ENCODE measurements at places on chromosomes 3 and 15. TPM values are rescaled to one million over a fixed set of nuclear protein-coding genes. Genes with fewer than 3 reads are reported as not detected.

Gene HCLS1
- total RNA-seq: 28.6 TPM

Gene LRRIQ4
- total RNA-seq: not detected

Gene WDR72
- total RNA-seq: not detected

Gene PTH1R
- not detected for total RNA-seq

Gene SYNPR
- not detected for total RNA-seq

DNA sequence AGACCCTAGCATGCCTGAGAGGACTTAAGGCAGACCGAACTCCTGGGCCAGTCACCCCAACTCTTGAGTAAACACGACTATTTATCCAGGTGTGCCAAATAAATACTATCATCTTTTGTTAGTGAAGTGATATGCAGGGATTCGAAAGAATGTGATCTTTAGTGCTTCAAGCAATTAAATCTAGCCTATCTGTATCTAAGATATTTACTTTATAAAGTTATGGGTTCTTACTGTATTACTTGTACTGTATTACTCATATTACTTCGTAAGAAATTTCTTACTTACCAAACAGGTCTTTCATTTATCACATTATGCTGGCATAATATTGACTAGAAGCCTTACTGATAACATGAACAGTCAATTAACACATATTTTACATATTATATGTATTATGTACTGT is 211.6 kb upstream of the NECTIN3 start:
- H3K4me3 ChIP-seq: no peak overlapping the region
- no peak overlapping the region for H3K27ac ChIP-seq
- no peaks in the 10 kb centered on the region for H3K36me3 ChIP-seq
- H3K27me3 ChIP-seq: no peaks in the 10 kb centered on the region
- no peak for DNase-seq
- H3K4me1 ChIP-seq: no peaks in the 10 kb centered on the region

DNA sequence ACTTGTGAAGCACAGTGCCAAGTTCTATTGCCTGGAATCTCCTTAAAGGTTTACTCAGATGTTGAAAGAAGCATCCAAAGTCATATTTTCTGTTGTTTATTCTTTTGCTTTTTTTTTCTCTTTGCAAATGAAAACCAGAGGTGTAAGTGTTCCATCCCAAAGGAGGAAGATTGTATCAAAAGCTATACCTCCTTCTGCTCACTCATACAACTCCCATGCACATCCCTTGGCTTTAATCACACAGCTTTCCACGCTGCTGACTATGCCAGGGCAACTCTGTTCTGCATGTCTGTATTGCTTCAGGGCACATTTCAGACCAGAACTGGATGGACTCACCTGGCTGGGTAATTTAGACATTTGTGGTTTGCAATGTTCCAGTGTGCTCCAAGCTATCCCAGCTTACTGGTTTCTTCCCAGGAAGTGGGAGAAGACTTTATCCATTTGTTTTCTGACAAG is 399.6 kb upstream of the TBL1XR1 start:
- no peaks in the 10 kb centered on the region for H3K27me3 ChIP-seq
- H3K27ac ChIP-seq: peak overlapping the region; percentile 67
- no peaks in the 10 kb centered on the region for H3K36me3 ChIP-seq
- peak overlapping the region; percentile 52 for H3K4me3 ChIP-seq
- H3K4me1 ChIP-seq: peaks cover 53% of the 10 kb centered on the region

DNA sequence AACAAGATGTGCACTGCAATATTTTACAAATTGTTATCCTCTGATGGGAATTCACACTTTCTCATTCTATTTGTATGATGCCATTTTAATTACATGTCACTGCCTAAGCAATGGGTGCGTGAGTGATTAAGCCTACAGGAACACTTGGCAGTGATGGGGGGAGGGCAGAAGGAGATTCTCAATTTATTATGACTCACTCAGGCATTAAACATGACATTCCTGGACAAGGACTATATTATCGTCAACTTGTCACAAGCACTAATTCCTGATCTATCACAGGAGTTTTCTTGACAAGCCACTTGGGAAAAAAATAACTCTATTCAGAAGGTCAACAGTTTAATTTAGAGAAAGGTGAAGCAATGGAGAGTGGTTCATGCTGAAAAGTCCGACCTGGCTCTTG is 556.8 kb downstream of the NSUN3 start:
- no peak overlapping the region for H3K4me3 ChIP-seq
- no peaks in the 10 kb centered on the region for H3K4me1 ChIP-seq
- no peaks in the 10 kb centered on the region for H3K27me3 ChIP-seq

DNA sequence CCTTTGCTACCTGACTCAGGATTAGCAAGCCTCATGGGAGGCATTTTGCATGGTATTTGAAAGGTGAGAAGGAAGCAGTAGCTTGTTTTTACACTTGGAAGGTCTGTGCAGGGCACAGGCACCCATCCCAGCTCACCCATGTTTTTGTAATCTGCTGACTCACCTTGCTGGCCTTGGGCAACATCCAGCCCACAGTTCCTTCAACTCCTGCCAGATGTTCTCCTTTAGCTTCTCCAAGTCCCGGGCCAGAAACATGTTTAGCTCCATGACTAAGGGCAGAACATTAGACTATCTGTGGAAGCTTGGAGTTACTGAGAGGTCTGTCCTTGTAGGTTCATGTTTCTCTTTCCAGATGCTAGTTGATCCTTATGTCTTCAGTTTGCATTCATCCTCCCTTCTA is 12.4 kb upstream of the ZNF770 start:
- peak; percentile 94 for DNase-seq
- peaks cover 6% of the 10 kb centered on the region for H3K4me1 ChIP-seq
- no peaks in the 10 kb centered on the region for H3K27me3 ChIP-seq
- H3K27ac ChIP-seq: no peak overlapping the region
- H3K36me3 ChIP-seq: no peaks in the 10 kb centered on the region

GRCh38 chr3:112610121-112610520 is 30.8 kb downstream of the CCDC80 start:
- no peaks in the 10 kb centered on the region for H3K27me3 ChIP-seq
- peaks cover 25% of the 10 kb centered on the region for H3K4me1 ChIP-seq
- no peak overlapping the region for H3K4me3 ChIP-seq
- H3K27ac ChIP-seq: peak overlapping the region; percentile 97

GRCh38 chr15:65638681-65639089 is 16.9 kb downstream of the SLC24A1 start:
- peaks cover 17% of the 10 kb centered on the region for H3K4me1 ChIP-seq
- H3K36me3 ChIP-seq: no peaks in the 10 kb centered on the region
- peak; percentile 82 for DNase-seq
- H3K27me3 ChIP-seq: no peaks in the 10 kb centered on the region
- H3K4me3 ChIP-seq: peak overlapping the region; percentile 27
- no peak overlapping the region for H3K27ac ChIP-seq

- no peak overlapping the region for H3K4me3 ChIP-seq
- no peaks in the 10 kb centered on the region for H3K27me3 ChIP-seq
- H3K4me1 ChIP-seq: peaks cover 10% of the 10 kb centered on the region
These were observed 43.5 kb downstream of the CA12 start for GRCh38 chr15:63338170-63338569.

DNA sequence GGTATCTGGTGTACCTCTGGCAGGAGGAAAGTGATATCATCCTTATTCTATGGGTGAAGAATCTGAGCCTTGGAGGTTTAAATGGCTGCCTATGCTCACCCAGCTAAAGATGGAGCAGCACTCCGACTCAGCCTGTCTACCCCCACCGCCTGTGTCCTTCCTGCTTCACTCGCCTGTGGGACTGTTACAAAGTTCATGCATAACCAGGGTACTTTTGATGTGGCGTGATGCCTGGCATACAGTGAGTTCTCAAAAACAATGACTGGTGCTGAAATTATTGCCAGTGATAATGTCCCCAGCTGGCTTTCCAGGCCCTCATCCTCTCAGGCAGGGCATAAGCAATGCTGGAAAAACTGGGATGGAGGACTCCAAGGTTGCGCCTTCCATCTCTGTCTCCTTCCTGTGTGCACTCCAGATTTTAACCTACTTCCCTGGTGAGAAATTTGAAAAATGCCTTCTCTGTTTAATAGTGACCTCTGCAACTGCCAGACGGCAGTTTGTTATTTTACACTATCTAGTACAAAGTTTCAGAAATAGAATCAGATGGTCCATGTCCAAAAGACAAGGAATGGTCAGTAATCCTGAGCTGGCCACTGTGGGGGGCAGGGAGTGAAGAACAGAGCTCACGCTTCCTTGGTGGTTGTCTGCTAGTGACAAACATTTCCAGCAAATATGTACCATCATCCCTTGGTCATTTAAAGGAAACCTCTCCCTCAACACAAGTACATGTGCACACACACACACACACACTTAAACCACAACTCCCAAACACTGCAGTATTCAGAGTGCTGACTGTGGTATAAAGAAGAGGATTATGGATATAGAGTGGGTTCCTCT is 86.5 kb upstream of the NMNAT3 start:
- peaks cover 20% of the 10 kb centered on the region for H3K27me3 ChIP-seq
- no peaks in the 10 kb centered on the region for H3K4me1 ChIP-seq
- no peak for DNase-seq

- H3K4me1 ChIP-seq: peaks cover 17% of the 10 kb centered on the region
- no peak for DNase-seq
- no peak overlapping the region for H3K27ac ChIP-seq
These were observed 11.0 kb downstream of the NDUFB5 start for GRCh38 chr3:179615458-179616173.

GRCh38 chr3:53938645-53939044 is 47.0 kb upstream of the SELENOK start:
- H3K4me1 ChIP-seq: peaks cover 7% of the 10 kb centered on the region
- no peak overlapping the region for H3K4me3 ChIP-seq
- DNase-seq: peak; percentile 74
- H3K27ac ChIP-seq: no peak overlapping the region
- H3K27me3 ChIP-seq: no peaks in the 10 kb centered on the region

DNA sequence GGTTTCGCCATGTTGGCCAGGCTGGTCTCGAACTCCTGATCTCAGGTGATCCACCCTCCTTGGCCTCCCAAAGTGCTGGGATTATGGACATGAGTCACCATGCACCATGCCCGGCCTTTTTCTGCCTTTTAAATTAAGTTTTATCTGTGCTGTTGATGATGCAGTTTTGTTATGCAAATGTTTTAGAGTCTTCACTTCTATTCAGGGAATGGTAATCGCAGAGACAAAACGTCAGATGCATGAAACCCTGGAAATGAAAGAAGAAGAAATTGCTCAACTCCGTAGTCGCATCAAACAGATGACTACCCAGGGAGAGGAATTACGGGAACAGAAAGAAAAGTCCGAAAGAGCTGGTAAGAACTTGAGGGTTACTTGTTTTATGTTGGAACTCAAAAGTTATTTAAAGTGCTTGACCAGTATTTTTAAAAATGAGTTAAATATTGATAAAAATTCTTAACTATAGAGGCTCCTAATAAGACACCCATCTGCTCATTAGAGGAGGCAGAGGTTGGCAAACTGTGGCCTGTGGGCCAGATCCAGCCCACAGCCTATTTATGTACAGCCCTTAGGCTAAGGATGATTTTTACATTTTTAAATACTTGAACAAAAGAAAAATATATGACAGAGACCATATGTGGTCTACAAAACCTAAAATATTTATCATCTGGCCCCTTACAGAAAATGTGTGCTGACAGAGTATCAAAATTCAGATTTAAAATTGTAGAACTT is 127.8 kb upstream of the LRRFIP2 start:
- no peaks in the 10 kb centered on the region for H3K4me1 ChIP-seq
- peaks cover 43% of the 10 kb centered on the region for H3K36me3 ChIP-seq
- H3K4me3 ChIP-seq: no peak overlapping the region
- no peak overlapping the region for H3K27ac ChIP-seq

GRCh38 chr3:34359064-34359463 is 560.6 kb downstream of the PDCD6IP start:
- H3K27ac ChIP-seq: no peak overlapping the region
- no peak for DNase-seq
- H3K27me3 ChIP-seq: no peaks in the 10 kb centered on the region
- H3K4me3 ChIP-seq: no peak overlapping the region

GRCh38 chr3:78737988-78738387 is 1029.8 kb downstream of the ROBO1 start:
- no peak overlapping the region for H3K4me3 ChIP-seq
- H3K27ac ChIP-seq: no peak overlapping the region
- no peaks in the 10 kb centered on the region for H3K27me3 ChIP-seq
- DNase-seq: no peak

DNA sequence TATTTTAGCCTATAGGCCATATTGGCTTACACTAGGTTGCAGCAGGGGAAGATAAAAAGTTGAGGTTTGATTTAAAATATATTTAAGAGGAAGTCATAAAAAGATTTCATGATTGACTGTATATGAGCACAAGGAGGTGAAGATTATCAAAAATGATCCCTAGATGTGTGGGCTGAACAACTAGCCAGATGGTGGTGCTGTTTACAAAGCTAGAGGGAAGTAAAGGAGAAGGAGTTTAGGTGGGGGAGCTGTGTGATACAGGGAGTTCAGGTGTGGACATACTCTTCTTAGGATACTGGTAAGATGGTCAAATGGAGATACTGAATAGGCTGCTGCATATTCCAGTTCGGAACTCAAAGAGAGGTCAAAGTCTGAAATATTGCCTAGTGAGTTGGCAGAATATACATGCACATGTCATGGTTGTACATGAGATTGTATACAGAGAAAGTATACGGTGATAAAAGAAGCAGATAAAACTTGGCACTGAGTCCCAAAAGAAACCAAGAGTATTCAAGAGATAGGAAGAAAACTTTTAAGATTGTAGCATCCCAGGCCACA is 727.8 kb downstream of the NLGN1 start:
- H3K27ac ChIP-seq: no peak overlapping the region
- H3K36me3 ChIP-seq: no peaks in the 10 kb centered on the region
- H3K4me3 ChIP-seq: no peak overlapping the region
- DNase-seq: peak; percentile 59
- peaks cover 17% of the 10 kb centered on the region for H3K4me1 ChIP-seq
- H3K27me3 ChIP-seq: no peaks in the 10 kb centered on the region

DNA sequence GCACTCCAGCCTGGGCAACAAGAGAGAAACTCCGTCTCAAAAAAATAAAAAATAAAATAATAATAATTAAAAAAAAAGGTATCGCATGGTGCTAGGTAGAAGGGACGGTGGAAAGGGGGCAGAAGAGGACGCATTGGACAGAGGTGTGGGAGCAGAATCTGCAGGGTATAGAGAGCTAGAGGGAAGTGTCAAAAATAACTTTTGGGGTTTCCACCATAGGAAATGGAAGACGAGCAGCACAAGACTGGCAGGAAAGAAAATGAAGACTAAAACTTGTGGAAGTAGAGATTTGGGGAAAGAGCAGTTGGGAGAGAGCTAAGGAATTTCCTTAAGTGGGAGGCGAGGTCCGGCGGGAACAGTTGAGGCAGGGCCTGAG is 585 bp upstream of the MKRN2 start:
- no peak for DNase-seq
- no peaks in the 10 kb centered on the region for H3K36me3 ChIP-seq
- peak overlapping the region; percentile 86 for H3K4me3 ChIP-seq
- no peaks in the 10 kb centered on the region for H3K27me3 ChIP-seq
- peaks cover 20% of the 10 kb centered on the region for H3K4me1 ChIP-seq
